Mucosa of gallbladder (tissue), 1 donor: ENCODE measurements at places on chromosomes 13 and 19. TPM values are rescaled to one million over a fixed set of nuclear protein-coding genes. Genes with fewer than 3 reads are reported as not detected.

Gene CEACAM7
- total RNA-seq: 2.6 TPM

- no peak for DNase-seq
Observed at GRCh38 chr19:56253737-56254136, 18.8 kb upstream of the EDDM13 start.

DNA sequence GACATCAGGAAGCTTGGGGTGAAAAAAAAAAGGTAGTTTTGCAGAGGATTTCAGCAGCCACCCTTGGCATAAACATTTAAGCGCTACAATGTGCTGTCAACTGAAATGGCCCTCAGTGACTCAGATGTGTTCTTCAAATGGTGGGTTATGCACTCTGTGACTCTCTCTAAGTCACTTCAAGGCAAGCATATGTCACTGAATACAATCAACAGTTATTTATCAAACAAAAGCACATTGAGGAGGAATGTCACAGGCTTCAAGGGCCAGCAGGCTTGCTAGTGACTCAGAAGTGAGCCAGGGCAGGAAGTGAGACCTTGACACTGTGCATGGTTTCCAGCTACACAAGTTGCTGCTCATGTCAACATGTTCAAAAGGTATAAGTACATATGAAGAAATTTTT, 523.7 kb upstream of the HTR2A start:
- DNase-seq: peak; percentile 30

GRCh38 chr13:102960959-102961358, 105.3 kb downstream of the SLC10A2 start:
- no peak for DNase-seq

Gene ANGPTL8
- 0.95 TPM for total RNA-seq

Gene PGLYRP2
- 1.6 TPM for total RNA-seq

- no peak for DNase-seq
Observed at GRCh38 chr13:44050450-44051063, 170.9 kb downstream of the LACC1 start.

DNA sequence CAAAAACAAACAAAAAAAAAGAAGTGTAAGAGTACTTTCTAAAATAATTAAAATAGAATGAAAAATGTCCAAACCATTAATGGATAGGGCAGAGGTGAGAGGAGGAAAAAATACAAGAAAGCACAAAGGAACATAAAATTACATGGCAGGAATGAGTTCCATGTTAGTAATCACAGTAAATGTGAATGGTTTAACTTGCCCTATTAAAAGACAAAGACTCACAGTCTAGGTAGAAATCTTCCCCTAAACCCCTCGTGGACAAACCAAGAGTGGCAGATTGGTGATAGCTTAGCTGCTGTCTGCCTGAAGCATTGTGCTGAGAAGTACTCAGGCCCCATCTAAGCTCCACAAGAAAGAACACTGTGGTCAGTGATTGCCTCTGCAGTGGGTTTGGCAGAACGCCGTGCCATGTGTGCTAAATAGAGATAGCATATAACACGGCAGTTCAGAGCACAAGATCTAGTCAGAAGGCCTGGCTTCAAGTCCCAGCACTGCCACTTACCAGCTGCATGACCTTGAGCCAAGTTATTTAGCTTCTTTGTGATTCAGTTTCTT, 103.5 kb downstream of the DPF1 start:
- no peak for DNase-seq

Gene ZNF226
- 28.7 TPM for total RNA-seq
